Activated T-cell treated with anti-CD3 and anti-CD28 coated beads for 1 hour (primary cell): ENCODE measurements at places on chromosomes 6 and 20.

GRCh38 chr6:106134906-106135634 is 48.9 kb downstream of the PRDM1 start:
- DNase-seq: no peak

DNA sequence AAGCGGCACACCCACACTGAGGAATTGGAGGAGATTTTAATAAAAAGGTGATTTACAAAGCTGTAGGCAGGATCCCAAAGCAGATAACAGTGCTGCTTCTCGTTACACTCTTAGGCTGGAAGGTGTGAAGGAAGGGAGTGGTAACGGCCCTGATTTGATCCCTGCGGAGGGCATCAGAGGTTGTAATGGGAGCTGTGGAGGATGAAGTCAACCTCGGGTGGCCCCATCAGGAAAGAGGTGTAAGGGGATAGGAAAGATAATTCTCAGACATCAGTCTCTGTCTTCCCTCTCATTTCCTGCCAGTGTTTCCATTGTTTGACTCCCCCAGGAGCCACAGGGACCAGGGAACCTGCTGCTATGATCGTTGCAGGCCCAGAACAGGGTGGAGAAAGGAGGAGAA is 245.7 kb upstream of the NOX3 start:
- DNase-seq: no peak

- no peak for DNase-seq
These were observed 45.6 kb upstream of the AKIRIN2 start for GRCh38 chr6:87747646-87748045.

DNA sequence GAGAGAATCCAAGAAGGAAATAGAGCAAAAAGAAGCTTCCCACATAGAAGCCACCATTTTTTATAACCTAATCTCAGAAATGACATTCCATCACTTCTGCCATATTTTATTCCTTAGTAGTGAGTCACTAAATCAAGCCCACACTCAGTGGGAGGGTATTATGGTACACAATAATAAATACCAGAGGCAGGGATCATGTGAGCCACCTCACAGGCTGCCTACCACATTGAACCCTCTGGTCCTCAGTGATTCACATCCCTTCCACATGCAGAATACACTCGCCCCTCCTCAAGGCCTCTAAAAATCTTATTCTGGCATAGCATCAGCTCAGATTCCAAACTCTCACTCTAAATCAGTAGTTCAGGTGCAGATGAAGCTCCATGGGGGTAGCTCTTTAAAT is 49.4 kb downstream of the TMC2 start:
- no peak for DNase-seq

DNA sequence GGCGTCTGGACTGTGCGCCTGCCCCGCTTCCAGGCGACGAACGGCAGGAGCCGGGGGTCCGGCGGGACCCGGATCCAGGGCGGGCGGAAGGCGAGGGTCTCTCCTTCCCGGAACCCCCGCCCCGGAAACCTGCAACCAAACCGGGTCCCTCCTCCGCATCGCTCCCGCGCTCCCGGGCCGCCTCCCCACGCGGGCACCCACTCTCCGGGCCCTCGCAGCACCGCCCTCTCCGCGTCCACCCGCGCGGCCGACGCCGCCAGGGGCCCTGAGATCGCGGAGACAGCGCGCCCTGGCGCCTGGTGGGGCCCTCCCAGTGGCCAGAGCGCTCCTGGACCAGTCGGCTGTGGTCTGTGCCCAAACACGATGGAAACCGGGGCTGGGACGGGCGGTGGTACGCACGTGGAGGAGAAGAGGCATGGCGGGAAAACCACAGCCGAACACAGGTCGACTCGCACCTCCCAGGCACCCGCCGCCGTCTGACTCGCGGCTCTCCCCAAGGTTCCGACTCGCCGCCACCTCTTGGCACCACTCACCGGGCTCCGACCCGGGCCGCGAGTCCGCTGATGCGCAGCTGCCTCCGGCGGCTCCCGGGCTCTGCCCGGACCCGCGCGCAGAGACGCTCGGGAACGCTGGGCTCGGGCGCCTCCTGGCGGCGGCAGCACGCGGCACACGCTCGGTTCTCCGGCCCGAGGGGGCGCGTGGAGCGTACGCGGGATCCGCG is 7.9 kb downstream of the NKX2-2 start:
- peak; percentile 54 for DNase-seq

- no peak for DNase-seq
These were observed 111.9 kb downstream of the TRIM27 start for GRCh38 chr6:28811873-28812272.

DNA sequence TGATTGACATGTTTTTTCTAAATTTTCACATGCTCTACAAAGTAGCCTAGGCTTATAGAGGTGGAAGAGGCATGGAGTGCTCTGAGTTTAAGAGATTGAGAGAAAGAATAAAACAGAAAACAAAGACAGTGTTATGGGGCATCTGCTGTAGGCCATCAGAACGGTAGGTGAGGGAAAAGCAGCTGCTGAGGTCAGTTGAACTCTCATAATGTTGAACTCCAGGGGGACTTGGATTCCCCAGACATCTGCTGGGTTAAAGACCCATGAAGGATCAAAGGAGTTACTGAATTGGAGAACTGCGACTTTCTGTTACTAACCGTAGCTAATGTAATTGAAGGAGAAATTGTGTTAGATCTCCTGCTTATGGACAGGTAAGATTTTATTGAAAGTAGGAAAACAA is 333.9 kb downstream of the TFAP2B start:
- DNase-seq: no peak

GRCh38 chr6:155408231-155408630 is 47.4 kb downstream of the NOX3 start:
- DNase-seq: no peak

- DNase-seq: no peak
These were observed 368.5 kb downstream of the MAFB start for GRCh38 chr20:40320517-40321011.

GRCh38 chr6:82836022-82836575 is 229.5 kb downstream of the UBE3D start:
- DNase-seq: no peak
